Adipocyte (in vitro differentiated cells): ENCODE measurements at places on chromosomes 13 and 19.

DNA sequence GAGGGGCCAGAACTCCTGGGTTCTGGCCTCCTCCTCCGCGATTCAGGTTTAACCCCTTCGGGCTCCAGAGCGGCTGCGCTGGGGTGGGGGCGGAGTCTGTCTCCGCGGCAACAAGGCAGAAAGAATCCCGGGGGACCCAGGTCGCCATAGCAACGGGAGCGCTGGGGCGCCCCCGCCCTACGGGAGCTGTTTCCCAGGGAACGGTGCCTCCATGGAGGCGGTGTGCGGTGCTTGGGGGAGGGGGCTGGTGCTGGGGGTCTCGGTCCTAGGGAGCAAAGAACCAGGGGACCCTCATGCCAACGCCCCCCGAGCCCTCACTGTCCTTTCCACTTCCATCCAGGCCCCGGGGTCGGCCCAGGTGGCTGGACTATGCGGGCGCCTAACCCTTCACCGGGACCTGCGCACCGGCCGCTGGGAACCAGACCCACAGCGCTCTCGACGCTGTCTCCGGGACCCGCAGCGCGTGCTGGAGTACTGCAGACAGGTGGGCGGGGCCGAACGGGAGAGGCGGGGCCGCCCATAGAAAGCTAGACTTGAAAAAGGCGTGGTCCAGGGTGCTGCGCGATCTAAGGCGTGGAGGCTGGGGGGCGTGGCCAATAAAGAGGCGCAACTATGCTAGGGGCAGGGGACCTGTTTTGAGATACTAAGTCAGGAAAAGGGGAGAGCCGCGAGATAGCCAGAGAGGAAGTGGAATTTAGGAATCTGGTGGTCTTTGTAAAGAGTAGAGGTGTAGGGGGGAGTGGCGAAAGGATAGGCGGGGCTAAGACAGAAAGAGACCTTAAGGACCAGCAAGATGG lies 1.2 kb downstream of the APLP1 start:
- peak; percentile 78 for DNase-seq

- peak; percentile 38 for DNase-seq
Measured at GRCh38 chr13:68304286-68304893, 1074.3 kb upstream of the PCDH9 start.

- no peak for DNase-seq
Measured at GRCh38 chr19:16373989-16374388, 49.4 kb downstream of the KLF2 start.

DNA sequence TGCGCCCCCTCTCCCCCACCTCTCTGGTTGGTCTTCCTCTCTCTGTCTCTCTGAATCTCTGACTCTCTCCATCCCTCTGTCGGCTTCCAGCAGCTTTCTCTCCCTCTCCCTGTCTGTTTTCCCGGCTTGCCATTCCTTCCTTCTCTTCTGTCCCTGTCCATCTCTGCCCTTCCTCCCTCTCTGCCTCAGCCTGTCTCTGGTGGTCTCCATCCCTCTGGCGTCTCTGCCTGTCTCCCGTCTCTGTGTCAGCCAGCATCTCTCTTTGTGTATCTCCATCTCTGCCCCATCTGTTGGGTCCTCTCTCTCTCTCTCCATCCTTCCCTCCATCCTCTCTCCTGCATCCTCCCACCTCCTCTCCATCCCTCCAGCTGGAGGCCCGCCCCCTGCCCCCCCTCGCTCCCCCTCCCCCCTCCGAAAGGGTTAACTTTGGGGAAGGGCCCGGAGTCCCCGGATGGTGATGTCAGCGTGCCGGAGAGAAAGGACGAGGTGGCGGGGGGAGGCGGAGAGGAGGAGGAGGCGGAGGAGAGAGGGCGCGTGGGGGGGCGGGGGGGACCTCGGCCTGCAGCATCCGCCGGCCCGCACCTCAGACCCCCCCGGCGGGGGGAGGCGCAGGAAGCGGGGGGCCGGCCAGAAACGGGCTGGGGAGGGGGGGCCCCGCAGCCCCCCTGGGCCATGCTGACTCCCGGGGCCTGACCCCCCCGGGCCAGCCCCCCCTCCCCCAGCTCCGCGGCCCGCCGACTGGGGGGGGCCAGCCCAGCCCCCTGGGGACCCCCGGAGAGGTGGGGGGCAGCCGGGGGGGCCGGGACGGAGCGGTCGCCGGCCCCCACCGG lies at the start of gene BRSK1:
BRSK1 (plus strand) TSS at position 450 of the 830 bp plus-strand sequence. CDS start 446 bp downstream, outside the sequence.
- DNase-seq = peak; percentile 87

DNA sequence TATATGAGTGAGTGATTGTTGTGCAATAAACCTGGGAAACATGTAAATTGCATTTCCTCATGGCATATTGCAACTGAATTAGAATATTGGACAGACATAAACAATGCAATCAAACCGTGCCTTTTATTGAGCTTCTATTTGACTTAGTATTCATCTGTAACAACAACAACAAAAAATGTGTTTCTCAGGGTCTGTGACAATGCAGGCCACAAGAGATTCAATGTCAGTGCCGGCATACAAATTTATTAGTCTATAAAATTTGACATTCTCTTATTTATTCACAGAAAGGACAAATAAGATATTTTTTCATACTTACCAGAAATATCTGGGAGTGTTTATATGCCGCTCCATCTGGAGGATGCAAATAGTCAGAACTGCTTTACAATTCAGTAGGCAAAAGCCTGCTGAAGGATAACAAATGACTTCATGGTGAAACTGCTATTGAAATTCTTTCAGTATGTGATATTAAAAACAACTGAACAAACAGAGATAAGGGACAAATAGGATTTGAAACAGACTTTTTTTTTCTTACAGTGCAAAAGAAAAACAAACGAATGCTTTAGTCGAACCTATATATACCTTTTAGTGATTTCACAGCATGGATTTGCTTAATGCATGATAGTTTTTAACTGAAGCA lies 77.2 kb downstream of the DACH1 start:
- DNase-seq = no peak

- no peak for DNase-seq
Measured at GRCh38 chr19:39007096-39007495, 25.3 kb downstream of the FBXO27 start.

- DNase-seq = no peak
Measured at GRCh38 chr13:75579529-75579928, 29.9 kb downstream of the UCHL3 start.

DNA sequence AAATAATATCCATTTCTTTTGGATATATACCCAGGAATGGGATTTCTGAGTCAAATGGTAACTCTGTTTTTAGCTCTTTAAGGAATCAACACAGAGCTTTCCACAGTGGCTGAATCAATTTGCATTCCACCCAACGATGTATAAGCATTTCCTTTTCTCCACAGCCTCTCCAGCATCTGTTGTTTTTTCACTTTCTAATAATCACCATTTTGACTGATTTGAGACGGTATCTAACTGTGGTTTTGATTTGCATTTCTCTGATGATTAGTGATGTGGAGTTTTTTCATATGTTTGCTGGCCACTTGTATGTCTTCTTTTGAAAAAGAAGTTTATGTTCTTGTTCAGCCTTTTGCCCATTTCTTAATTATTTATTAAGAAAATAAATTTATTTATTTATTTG lies 352.2 kb upstream of the OBI1 start:
- no peak for DNase-seq

GRCh38 chr13:35789335-35790165 lies 313.1 kb upstream of the MAB21L1 start:
- peak; percentile 77 for DNase-seq

DNA sequence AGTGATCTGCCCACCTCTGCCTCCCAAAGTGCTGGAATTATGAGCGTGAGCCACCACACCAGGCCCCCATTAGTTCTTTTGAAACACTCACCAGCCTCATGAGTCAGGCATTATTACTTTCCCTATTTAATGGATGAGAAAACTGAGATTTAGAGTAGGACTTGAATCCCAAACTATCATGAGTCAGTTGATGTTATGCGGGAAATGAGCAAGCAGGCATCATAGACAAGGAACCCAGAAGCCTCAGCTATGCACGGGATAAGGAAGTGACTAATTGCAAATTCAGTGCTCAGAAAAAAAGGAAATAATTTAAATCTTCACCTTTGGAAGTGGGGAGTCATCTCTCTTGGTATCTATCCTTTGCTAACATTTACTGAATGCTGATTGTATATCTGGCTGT lies 217.5 kb downstream of the ABCC4 start:
- no peak for DNase-seq

- DNase-seq = no peak
Measured at GRCh38 chr13:33578786-33579185, 239.2 kb upstream of the RFC3 start.

DNA sequence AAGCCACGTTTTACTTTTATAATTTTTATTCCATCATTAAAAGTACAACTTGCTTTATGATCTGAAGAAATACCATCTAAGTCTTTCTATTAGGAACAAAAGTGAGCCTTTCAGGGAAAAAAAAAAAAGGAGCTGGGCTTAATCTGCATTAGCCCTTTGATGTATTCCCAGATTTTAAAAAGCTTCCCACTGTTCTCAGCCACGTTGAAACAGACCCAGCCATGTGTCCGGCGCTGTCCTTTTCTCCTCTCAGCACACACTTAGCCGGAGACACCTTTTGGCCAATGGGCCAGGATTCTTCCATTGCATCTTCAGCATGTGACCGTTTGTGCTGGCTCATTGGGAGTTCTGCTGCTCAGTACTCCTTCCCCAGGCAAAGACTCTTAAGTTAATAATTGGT lies 105.5 kb downstream of the GGACT start:
- no peak for DNase-seq
